ENCODE measurements at places on chromosomes 16 and 17. TPM values are rescaled to one million over a fixed set of nuclear protein-coding genes. Genes with fewer than 3 reads are reported as not detected.

GRCh38 chr17:27892866-27893769 is at the start of gene LYRM9:
Gene LYRM9, minus strand, starts transcription at chr17:27893365. Its CDS starts 10,671 bp downstream, at chr17:27882694.
- H3K4me3 ChIP-seq: peak within 1 kb of the TSS; percentile 79
- H3K27me3 ChIP-seq: peaks cover 29% of the 10 kb centered on the region
- peak; percentile 96 for DNase-seq
- peak within 1 kb of the TSS; percentile 66 for H3K27ac ChIP-seq
- H3K36me3 ChIP-seq: no peaks in the 10 kb centered on the region

KRT27 gene
- not detected for total RNA-seq

- H3K4me1 ChIP-seq: peaks cover 4% of the 10 kb centered on the region
- DNase-seq: no peak
- H3K27me3 ChIP-seq: peaks cover 17% of the 10 kb centered on the region
- no peak overlapping the region for H3K4me3 ChIP-seq
- H3K36me3 ChIP-seq: no peaks in the 10 kb centered on the region
- no peak overlapping the region for H3K27ac ChIP-seq
Measured at GRCh38 chr17:32995416-32996045, 3.9 kb downstream of the SPACA3 start.

- no peak overlapping the region for H3K27ac ChIP-seq
- H3K4me1 ChIP-seq: no peaks in the 10 kb centered on the region
- no peaks in the 10 kb centered on the region for H3K36me3 ChIP-seq
- no peak overlapping the region for H3K4me3 ChIP-seq
- no peak for DNase-seq
- no peaks in the 10 kb centered on the region for H3K27me3 ChIP-seq
Measured at GRCh38 chr17:81992306-81993102, 15.1 kb downstream of the ASPSCR1 start.

GRCh38 chr17:32609884-32610650 is 123.3 kb downstream of the CDK5R1 start:
- H3K27me3 ChIP-seq: no peaks in the 10 kb centered on the region
- peaks cover 8% of the 10 kb centered on the region for H3K4me1 ChIP-seq
- H3K27ac ChIP-seq: no peak overlapping the region

DNA sequence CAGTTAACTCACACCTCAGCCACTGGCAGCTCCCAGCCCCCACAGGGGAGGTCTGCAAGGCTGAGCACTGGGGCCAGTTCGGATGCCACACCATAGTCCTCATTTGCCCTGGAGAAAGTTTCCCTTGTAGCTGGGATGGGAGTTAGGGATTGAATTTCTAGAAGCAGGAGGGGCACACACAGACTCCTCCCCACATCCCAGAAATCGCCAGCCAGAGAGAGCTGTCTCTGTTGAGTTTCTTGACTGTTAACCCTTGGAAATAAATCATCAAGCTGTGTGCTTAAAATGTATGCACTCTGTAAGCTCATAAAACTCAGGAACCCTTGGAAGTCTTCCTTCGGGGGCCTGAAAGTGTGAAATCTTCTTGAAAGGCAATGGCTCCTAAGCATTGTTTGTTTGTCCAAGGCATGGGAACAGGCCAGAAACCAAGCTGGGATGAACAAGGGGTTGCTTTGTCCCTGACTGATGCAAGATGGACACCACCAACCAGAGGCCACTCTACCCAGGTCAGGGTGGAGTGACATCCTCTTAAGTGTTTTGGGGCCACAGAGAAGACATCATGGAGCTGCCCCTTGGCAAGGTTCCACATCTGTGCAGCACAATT is 394 bp upstream of the PRM3 start:
- no peaks in the 10 kb centered on the region for H3K4me1 ChIP-seq
- H3K36me3 ChIP-seq: no peaks in the 10 kb centered on the region
- no peaks in the 10 kb centered on the region for H3K27me3 ChIP-seq
- no peak for DNase-seq
- H3K4me3 ChIP-seq: no peak overlapping the region

DNA sequence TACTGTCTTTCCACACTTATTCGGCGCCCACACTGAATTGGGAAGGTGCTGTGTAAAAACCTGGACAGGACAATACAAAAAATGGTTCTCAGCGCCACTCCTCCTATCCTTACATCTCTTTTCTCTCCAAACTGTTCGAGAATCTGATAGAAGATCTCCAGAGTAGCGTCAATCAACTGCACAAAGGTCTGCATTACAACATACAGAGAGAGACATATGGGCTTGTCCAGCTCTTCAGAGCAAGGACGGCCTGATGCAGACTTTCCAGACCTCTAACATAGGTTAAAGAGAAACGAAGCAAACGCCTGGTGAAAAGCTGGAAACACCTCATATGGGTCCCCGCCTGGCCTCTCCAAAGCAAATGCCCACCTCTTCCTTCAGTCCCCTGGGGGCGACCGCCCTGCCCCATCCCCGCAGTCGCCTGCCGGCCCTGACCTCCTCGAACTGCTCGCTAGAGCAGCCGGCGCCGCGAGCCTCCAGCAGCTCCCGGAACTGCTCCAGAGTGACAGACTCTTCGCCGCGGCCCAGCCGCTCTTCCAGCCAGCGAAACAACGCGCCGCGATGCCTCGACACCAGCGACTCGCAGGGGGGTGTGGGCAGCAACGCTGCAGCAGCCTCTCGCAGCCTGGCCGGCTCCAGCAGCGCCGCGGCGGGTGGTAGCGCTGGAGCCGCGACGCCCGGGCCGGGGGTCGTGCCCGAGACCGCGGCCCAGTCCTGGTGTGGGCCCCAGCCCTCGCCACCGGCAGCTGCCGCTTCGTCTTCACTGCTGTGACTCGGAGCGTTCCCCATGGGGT is 526 bp downstream of the ZZEF1 start:
- peaks cover 5% of the 10 kb centered on the region for H3K36me3 ChIP-seq
- H3K27ac ChIP-seq: peak overlapping the region; percentile 7
- peaks cover 55% of the 10 kb centered on the region for H3K4me1 ChIP-seq
- H3K4me3 ChIP-seq: peak overlapping the region; percentile 99

DNA sequence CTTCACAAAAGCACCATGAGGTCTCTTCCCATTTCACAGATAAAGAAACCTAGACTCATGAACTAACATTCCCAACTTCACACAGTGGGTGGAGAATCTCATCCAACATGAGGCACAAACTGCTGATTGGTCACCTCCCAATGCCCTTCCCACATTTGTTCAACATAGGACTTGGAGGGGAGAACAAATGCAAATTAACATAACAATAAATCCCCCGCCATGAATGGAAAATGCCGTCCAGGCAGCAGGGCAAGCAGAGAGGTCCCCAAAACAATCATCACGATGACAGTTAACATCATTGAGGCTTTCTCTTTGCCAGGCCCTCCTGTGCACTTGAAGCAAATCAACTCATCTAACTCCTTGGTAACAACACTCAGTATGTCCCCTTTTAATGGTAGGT is 185.3 kb downstream of the TMEM132E start:
- H3K36me3 ChIP-seq: no peaks in the 10 kb centered on the region
- H3K27me3 ChIP-seq: peaks cover 7% of the 10 kb centered on the region
- H3K4me3 ChIP-seq: no peak overlapping the region
- H3K27ac ChIP-seq: no peak overlapping the region
- no peak for DNase-seq
- H3K4me1 ChIP-seq: no peaks in the 10 kb centered on the region

- no peak overlapping the region for H3K27ac ChIP-seq
- no peak for DNase-seq
- H3K4me1 ChIP-seq: no peaks in the 10 kb centered on the region
- no peak overlapping the region for H3K4me3 ChIP-seq
- peaks cover 6% of the 10 kb centered on the region for H3K27me3 ChIP-seq
Measured at GRCh38 chr17:42866631-42867575, 15.9 kb downstream of the AOC3 start.

FOXN1 gene
- not detected for total RNA-seq

SLC47A1 gene
- not detected for total RNA-seq

GRCh38 chr17:41382394-41382793 is 288 bp upstream of the KRT34 start:
- no peak for DNase-seq
- H3K36me3 ChIP-seq: peaks cover 5% of the 10 kb centered on the region
- peaks cover 4% of the 10 kb centered on the region for H3K27me3 ChIP-seq
- no peak overlapping the region for H3K27ac ChIP-seq
- peaks cover 6% of the 10 kb centered on the region for H3K4me1 ChIP-seq

DNA sequence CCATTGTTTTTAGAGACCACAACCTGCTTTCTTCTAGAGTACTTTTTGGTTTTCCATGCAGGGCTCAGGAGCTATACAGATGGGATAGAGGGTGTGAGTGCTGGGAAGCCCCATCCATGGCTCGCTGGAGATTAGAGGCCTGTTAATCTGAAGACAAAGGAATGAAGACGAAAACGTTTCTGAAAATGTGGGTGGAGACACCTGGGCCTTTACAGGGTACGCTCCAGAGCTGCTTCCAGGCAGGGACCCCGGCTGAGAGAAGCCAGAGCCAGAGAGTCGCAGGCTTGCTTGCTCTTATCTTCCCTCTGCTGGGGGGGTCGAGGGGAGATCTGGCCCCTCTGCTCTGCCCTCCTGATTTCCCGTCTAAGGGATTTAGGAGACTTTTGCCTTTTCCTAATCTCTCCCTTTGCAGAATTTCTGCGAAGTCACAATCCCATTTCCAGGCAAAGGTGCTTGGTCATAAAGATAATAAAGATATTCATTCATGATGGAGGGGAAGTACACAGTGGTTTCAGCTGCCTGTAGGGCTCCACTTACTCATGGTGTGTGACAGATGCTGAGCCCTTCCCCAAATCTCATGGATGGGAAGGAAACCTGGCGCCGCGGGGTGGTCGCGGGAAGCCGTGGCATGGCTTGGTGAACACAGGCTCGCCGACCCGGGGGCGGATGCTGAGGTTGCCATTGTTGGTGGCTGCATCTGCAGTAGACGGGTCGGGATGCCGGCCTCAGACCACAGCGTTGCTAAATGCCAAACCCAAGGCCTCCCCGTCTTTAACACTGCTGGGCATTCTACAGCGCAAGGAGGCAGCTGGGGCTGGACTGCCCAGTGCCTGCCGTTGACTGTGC is 4.8 kb upstream of the SOCS3 start:
- peak overlapping the region; percentile 70 for H3K27ac ChIP-seq
- no peaks in the 10 kb centered on the region for H3K36me3 ChIP-seq
- no peak overlapping the region for H3K4me3 ChIP-seq
- peaks cover 20% of the 10 kb centered on the region for H3K27me3 ChIP-seq
- peaks cover 17% of the 10 kb centered on the region for H3K4me1 ChIP-seq

GRCh38 chr16:53085369-53085843 is 30.6 kb downstream of the CHD9 start:
- no peaks in the 10 kb centered on the region for H3K27me3 ChIP-seq
- peaks cover 13% of the 10 kb centered on the region for H3K4me1 ChIP-seq
- H3K36me3 ChIP-seq: no peaks in the 10 kb centered on the region
- DNase-seq: no peak
- no peak overlapping the region for H3K27ac ChIP-seq

GNPTG gene
- 19.2 TPM for total RNA-seq

DNA sequence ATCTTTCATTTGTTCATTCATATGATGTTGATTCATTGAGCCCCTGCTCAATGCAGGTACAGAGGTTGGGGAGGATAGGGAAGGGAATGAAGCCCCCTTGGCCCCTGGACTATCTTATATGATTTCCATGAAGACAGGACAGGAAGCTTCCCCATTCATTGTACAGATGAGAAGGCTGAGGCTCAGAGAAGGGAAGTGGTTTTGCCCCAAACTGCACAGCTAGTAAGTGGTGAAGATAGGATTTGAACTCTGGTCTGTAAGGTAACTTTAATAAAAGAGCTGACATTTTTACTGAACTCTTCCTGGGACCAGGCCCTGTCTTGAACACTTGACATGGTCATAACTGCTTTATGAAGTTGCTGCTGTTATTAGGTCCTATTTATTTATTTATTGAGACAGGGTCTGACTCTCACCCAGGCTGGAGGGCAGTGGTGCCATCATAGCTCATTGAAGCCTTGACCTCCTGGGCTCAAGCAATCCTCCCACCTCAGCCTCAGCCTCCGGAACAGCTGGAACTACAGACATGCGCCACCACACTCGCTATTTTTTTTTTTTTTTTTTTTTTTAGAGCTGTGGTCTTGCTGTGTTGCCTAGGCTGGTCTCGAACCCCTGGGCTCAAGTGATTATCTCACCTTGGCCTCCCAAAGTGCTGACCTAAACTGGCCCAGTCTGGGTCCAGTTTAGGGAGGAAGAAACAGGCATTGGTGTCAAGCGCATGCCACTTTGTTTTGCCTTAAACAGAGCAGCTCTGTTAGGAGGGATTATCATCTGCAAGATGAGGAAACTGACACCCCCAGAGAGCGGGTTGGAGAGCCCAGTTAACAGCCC is 5.0 kb downstream of the CTF1 start:
- H3K27ac ChIP-seq: peak overlapping the region; percentile 62
- no peak for DNase-seq
- peaks cover 27% of the 10 kb centered on the region for H3K4me1 ChIP-seq

GRCh38 chr17:66634193-66634592 is 200.7 kb upstream of the CACNG5 start:
- H3K27me3 ChIP-seq: no peaks in the 10 kb centered on the region
- H3K36me3 ChIP-seq: peaks cover 7% of the 10 kb centered on the region
- no peak for DNase-seq
- H3K4me1 ChIP-seq: peaks cover 50% of the 10 kb centered on the region
- peak overlapping the region; percentile 55 for H3K27ac ChIP-seq
- no peak overlapping the region for H3K4me3 ChIP-seq

GRCh38 chr16:85569615-85570212 is 43.4 kb upstream of the GSE1 start:
- H3K4me3 ChIP-seq: peak overlapping the region; percentile 51
- H3K27ac ChIP-seq: peak overlapping the region; percentile 89
- H3K4me1 ChIP-seq: peaks cover 57% of the 10 kb centered on the region
- H3K36me3 ChIP-seq: peaks cover 28% of the 10 kb centered on the region
- peak; percentile 70 for DNase-seq

TAT gene
- not detected for total RNA-seq

SLC39A11 gene
- total RNA-seq: 15.4 TPM

RAMP2 gene
- total RNA-seq: not detected

DNA sequence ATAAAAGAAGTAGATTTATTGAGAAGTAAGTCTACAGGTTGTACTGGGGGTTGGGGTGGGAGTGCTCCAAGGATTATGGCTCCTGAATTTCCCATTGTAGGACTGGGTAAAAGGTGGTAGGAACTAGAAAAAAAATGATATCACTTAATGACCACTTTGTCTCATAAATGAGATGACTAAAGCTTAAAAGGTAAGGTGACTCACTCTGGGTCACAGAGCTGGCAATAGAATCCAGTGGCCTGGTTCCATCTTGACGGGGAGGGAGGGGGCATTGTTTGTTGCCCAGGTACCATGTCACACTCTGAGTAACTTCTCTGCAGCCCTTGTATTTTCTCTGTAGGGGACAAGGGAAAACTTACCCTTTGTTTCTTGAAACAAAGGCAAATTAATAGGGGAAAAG is 126.1 kb downstream of the PITPNC1 start:
- peaks cover 59% of the 10 kb centered on the region for H3K4me1 ChIP-seq
- no peak for DNase-seq
- H3K36me3 ChIP-seq: peaks cover 31% of the 10 kb centered on the region
- H3K27me3 ChIP-seq: no peaks in the 10 kb centered on the region

TRPV2 gene
- total RNA-seq: 34.4 TPM

AATK gene
- total RNA-seq: 0.21 TPM

DNA sequence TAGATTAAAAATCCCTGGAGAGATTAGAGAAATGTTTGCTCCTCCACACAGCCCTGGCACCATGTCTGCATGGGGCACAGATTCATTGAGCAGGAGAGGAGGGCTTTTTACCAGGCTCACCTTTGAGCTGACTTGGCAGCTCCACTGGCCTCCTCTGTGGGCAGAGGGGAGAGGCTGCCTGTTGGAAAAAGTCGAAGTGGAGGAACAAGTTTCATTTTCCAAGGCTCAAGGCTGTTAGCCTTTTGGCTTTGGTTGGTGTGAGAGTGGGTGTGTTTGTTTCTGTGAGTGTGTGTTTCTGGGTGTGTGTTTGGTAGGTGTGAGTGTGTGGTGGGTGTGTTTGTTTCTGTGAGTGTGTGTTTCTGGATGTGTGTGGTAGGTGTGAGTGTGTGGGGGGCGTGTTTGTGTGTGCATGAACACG is 5.6 kb downstream of the TMEM238L start:
- no peak overlapping the region for H3K4me3 ChIP-seq
- peaks cover 4% of the 10 kb centered on the region for H3K4me1 ChIP-seq
- no peaks in the 10 kb centered on the region for H3K27me3 ChIP-seq
- no peak for DNase-seq
- H3K36me3 ChIP-seq: no peaks in the 10 kb centered on the region
